Stimulated activated CD8-positive, alpha-beta memory T cell treated with anti-CD3 and anti-CD28 coated beads, Interleukin-2, amount 100 ng/mL, for 1 hour (primary cell): ENCODE measurements at places on chromosomes 12 and 14.

GRCh38 chr12:117067638-117068037 lies 31.6 kb downstream of the TESC start:
- no peak for DNase-seq

GRCh38 chr14:24279301-24280186 lies 8.1 kb upstream of the RABGGTA start:
- no peak for DNase-seq

DNA sequence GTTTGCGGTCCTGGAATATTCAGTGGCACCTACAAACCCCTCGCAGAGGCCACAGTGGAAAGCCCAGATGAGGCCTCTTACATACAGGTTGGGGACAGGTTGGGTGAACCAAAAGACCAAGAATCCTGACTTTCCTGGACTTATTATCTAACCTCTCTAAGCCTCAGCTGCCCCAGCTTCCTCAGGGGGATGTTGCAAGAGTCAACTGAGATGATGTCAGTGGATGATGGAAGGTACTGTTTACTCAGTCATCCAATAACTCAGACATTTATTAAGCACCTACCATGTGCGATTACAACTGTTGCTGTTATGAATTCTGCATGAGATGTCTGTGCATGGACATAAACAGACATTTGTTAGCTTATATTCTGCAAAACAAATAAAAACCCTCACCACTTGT lies 72.8 kb downstream of the RFX4 start:
- no peak for DNase-seq

- DNase-seq, result no peak
Measured at GRCh38 chr12:98328467-98328866, 186.9 kb upstream of the TMPO start.

DNA sequence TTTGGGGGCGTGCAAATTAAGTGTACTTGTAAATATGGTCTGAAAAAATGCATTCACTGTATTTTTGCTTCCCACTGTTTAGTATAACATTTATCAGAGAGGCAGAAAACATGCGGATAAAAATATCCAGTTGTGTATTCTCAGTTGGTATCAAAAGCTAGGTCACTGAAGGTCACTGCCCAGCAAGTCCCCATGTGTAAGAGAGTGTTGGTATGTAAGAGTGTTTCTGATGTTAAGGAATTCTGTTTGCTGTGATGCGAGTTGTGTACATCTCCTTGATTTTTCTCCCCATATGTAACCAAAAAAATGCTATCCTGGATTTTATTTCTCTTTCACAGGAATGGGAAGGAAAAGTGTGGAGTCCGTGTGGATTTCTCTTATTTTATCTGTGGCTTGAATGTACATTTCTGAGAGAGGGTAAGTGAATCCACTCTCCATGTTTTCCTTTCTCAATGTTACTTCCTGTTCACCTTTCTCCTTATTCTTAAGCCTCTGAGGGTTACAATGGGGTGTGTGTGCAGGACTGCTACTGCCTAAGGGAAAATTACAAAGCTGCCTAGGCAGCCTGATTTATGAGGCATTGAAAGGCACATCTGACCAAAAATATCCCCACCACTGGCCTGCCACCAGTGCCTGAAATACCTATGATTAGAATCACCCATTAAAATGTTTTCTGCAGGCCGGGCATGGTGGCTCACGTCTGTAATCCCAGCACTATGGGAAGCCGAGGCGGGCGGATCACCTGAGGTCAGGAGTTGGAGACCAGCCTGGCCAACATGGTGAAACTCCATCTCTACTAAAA lies 97.9 kb upstream of the USP44 start:
- DNase-seq, result no peak

DNA sequence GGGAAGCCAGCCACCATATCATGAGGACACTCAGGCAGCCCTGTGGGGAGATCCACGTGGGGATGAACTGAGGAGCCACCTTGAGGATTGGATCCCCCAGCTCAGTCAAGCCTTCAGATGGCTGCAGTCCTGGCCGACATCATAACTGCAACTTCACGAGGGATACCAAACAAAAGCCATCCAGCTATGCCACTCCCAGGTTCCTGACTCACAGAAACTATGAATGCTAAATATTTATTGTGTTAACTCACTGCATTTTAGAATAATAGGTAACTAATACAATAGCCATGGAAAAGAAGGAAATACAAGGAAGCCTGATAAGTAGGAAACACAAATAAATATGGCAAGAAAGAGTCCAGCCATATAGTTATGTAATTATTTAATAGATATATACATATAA lies 42.1 kb upstream of the FAM222A start:
- DNase-seq, result no peak

DNA sequence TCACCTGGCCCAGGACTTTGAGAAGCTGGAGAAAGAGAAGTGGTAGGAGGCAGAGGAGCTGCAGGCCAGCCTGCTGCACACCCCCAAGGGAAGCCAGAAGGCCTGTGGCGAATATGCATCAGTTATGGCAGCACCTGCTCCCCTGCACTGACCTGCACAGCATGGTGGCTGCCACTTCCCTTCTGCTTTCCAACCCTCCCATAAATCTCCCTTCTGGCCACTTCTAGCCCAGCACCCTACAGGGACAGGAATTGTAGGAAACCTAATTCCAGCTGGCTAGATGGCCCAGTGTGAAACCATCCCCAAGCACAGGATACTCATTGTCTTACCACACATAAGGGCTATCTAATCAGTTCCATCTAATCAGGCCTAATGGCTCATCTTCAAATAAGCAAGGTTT lies 136.3 kb downstream of the TBX3 start:
- DNase-seq, result no peak

- peak; percentile 12 for DNase-seq
Measured at GRCh38 chr12:124036657-124037109, 63.7 kb downstream of the ZNF664 start.

DNA sequence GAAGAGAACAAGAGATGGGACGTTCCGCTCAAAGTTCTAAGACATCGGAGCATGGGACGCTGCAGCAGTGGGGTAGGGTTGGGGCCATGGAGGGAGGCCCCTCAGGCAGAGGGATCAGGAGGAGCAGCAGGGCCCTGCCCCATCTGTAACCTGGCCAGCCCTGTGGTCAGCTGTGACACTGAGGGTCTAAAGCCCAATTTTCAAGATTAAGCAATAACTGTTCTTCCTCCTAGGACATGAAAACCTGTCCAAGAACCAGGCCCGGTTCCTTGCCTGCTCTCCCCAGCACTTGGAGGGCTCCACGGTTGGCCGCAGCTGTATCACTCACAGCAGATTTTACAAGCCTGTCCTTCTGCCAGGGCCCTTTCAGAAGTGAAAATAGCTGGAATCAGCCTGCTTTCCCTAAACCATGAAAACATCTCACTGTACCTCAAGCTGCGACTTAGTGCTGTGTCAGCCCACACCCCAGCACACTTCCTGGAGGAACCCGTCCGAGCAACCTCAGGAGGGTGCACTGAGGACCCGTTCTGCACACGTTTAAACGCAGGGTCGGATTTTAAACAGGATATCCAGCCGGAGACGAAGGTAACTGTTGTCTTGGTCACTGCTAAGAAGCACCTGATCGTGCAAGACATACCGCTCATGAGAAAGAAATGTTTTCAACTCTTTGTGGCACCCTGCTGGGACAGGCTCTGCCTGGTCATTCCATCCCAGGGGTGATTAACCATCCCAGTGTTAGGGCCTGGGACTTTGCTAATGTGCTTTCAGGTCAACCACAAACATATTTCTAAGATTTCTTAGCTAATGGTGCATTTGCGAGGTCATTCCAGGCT lies 201.9 kb upstream of the DIO3 start:
- no peak for DNase-seq

DNA sequence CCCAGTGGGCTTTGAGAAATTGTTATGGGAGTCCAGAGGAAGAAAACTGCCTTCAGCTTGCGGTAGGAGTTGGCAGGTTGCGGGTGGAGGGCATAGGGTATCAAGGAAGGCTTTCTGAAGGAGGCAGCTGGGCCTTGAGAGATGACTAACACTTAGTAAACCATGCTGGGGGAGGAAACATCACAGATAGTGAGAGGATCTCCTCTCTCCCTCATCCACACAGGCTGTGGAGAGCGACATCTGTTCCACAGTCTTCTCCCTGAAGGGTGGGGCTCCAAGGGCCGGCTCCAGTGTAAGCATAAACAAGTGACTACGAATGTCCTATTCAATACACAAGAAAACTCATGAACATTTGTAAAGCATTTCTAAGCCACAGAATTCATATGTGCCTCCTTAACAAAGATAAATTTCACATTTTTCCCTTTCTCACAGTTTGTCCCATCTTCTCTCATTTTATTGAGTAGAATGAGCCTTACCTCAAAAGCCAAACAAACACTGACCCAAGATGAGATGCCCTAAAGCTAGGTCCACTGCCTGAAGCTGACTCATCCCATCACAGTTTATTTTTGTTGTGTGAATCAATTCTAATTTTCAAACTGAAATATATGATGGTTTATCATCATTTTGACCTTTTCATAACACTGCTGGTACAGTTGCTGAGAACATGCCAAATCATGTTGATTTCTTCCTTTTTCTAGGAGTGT lies 227.9 kb downstream of the SLC25A21 start:
- DNase-seq, result no peak

GRCh38 chr12:27290501-27291168 lies 42.0 kb upstream of the BMAL2 start:
- no peak for DNase-seq

- no peak for DNase-seq
Measured at GRCh38 chr12:112822056-112822455, 30.5 kb downstream of the RPH3A start.

- no peak for DNase-seq
Measured at GRCh38 chr14:61034416-61035120, 53.5 kb downstream of the SLC38A6 start.

DNA sequence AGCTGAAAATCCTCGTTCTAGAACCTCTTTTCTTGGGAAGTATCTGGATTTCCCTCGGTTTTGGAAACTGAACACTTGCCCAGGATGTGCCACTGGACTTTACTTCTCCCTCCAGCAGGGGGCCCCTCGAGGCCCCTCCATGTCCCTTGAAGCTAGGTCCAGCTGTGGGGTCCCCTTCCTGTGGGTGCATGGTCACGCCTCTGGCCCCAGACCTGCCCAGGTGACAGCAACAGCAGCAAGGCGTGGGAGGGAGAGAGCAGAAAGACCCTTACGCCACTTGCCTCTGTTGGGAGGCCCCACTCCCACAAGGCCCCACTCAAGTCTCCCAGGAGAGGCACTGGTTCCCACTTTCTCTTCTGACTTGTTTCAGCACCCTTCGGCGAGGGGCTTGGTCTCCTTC lies 3.1 kb downstream of the SLC25A29 start:
- DNase-seq, result no peak

DNA sequence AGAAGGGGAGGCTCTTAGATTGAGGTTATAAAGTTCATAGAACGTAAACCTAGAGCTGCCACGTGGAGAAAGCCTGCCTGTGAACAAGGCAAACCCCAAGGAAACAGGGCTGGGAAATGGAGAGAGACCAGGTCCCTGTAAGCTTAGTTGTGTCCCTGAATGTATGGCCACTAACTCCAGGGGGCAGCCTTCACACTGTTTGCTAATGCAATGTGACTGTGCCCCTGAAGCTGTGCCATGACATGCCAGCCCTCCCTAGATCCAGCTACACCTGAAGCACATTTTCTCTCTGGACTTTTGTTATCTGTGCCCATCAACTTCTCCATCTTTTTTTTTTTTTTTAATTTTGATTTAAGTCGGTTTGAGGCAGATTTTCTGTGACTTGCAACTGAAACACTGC lies 60.6 kb upstream of the TMCC3 start:
- DNase-seq, result no peak

- no peak for DNase-seq
Measured at GRCh38 chr12:13147688-13148484, 44.4 kb upstream of the GSG1 start.

DNA sequence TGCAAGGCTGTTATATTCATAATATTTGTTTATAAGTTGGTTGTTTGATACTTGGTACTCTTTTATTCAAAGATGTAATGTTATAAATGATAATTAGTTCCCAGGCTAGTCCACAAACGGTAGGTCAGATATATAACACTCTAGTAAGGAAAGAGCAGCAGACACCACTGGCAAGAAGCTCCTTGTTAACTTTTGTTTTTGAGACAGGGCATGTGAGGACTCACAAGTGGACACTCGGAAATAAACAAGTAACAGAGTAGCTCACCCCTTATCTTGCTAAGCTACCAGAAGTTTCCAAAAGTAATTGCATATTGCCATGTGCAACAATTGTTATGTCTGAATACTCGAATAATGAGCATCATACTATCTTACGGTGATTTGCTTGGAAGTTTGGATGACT lies 38.6 kb upstream of the YARS2 start:
- DNase-seq, result no peak

- DNase-seq, result no peak
Measured at GRCh38 chr14:32947792-32948191, 9.1 kb downstream of the NPAS3 start.

- DNase-seq, result no peak
Measured at GRCh38 chr12:3992945-3993344, 119.7 kb upstream of the PARP11 start.

DNA sequence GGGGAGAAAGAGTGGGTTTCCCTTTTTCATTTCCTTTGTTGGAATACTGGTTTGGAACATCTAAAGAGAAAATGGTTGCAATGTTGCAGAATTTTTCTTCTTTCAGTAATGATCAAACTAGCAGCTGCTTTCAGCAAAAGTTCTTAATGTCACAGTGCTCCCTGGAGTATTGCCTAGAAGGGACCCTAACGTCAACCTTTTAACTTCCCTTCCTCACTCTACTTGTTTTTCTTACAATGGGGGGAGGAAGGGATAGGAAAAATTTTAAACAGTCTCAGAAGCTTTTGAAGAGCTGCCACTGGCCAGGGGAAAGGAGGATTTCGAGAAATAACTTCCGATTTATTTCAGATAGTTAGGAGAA lies 521.8 kb downstream of the MED13L start:
- no peak for DNase-seq

GRCh38 chr12:53729644-53730043 lies 2.4 kb upstream of the CALCOCO1 start:
- no peak for DNase-seq

- DNase-seq, result no peak
Measured at GRCh38 chr12:95789126-95790032, 1.2 kb downstream of the NTN4 start.

- no peak for DNase-seq
Measured at GRCh38 chr12:19761463-19761862, 322.2 kb downstream of the AEBP2 start.

DNA sequence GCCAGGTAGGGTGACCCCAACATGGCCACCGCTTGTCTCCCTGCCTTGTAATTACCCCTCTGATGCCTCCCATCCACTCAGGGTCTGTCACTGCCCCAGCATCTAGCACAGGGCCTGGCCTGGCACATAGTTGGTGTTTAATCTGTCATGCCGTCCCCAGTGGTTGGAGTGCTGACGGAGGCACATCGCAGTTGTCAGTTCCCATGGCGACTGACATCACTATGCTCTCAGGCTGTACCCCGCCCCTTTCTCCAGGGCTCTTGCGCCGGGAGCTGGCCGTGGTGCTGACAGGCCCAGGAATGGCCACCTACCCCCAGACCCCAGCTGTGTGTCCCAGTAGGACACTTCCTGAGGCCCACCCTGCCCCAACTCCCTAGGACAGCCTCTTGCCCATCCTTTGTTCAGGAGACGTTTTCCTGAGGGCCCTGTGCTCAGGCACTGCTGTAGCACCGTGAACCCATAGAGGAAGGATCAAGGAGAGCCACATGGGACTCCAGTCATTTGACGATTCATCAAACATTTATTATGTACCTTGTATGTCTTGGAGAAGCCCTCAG lies 23.0 kb downstream of the FAM222A start:
- DNase-seq, result no peak
